Osteocyte (in vitro differentiated cells): ENCODE measurements at places on chromosomes 1 and 21. TPM values are rescaled to one million over a fixed set of nuclear protein-coding genes. Genes with fewer than 3 reads are reported as not detected.

- peaks cover 35% of the 10 kb centered on the region for H3K4me1 ChIP-seq
- H3K4me3 ChIP-seq: no peak overlapping the region
- DNase-seq: no peak
- H3K36me3 ChIP-seq: no peaks in the 10 kb centered on the region
- peaks cover 2% of the 10 kb centered on the region for H3K27me3 ChIP-seq
Measured at GRCh38 chr1:239426821-239427475, 40.6 kb downstream of the CHRM3 start.

DNA sequence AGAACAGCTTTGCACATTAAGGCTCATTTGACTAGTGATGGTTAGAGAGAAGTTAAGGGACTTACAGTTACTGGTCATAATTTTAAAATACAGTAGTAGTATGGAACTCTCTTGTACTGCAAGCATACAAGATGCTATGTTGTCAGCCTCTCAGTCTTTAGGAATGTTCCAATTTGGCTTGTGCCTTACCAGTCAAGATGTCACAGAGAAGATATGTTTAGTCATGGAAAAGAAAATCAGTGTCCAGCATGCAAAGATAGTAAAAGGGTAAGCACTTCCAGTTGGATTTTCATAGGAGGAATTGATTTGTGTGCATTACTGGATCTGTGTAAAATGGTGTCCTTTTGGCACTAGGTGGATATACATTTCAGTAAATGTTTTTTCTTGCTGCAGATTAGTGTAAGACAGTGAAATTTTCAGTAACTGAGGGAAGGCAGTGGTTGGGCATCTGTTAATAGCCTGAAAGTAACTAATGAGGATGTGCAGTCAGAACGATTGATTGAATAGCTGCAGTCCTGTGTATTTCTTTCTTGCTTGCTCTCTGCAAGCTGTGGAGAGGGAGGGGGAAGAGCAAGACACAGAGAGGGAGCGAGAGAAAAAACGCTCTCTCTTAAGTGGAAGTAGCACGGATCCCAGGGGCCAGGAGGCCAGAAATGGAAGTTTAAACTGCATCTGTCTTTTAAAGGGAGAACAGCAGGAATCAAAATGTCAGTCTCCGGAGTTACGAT lies 108.2 kb downstream of the CLEC20A start:
- H3K27me3 ChIP-seq: no peaks in the 10 kb centered on the region
- H3K4me1 ChIP-seq: peaks cover 25% of the 10 kb centered on the region
- no peak for DNase-seq

DNA sequence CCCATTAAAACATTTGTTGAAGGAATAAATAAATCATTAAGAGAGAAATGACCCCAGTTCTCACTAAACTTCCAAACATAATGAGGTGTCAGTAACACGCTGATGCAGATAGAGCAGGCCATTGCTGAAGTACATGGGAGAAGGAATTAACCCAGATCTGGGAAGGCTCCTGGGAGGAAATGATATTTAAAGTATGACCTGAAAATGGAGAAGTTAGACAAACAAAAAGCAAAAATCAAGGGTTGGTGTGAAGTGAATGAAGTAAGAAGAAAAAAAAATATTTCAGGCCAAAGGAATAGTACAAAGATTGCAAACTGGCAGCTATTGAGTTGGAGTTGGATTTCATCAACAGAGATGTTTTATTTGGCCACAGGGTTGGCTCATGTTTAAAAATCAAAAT lies 71.4 kb downstream of the RGS2 start:
- no peak overlapping the region for H3K4me3 ChIP-seq
- peaks cover 8% of the 10 kb centered on the region for H3K4me1 ChIP-seq
- H3K27ac ChIP-seq: no peak overlapping the region
- no peaks in the 10 kb centered on the region for H3K36me3 ChIP-seq

DNA sequence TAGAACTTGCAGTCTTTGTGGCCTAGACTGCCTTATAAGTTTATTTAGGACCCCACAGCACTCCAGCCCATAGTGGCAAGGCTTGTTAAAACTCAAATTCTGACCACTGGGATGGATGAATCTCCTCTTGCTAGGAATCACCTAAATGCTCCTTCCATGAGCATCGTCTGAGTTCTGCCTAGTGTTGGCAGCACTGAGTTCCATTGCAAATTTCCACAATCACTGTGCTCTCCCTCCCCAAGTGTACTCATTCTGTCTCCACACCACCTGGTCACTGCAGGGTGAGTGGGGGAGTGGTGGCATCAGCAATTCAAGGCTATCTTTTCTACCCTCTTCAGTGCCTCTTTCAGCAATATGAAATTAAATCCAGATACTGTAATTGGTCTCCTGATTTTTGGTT lies 46.7 kb upstream of the PTBP2 start:
- H3K4me1 ChIP-seq: no peaks in the 10 kb centered on the region
- peaks cover 2% of the 10 kb centered on the region for H3K36me3 ChIP-seq
- no peak overlapping the region for H3K4me3 ChIP-seq
- no peak overlapping the region for H3K27ac ChIP-seq

- H3K27ac ChIP-seq: no peak overlapping the region
- H3K27me3 ChIP-seq: peaks cover 12% of the 10 kb centered on the region
- H3K4me1 ChIP-seq: no peaks in the 10 kb centered on the region
- H3K4me3 ChIP-seq: no peak overlapping the region
- no peak for DNase-seq
- no peaks in the 10 kb centered on the region for H3K36me3 ChIP-seq
Measured at GRCh38 chr1:245397771-245398170, 243.0 kb downstream of the KIF26B start.

GRCh38 chr21:34365809-34366208 lies 2.0 kb downstream of the KCNE2 start:
- H3K36me3 ChIP-seq: no peaks in the 10 kb centered on the region
- peak; percentile 38 for DNase-seq
- peaks cover 16% of the 10 kb centered on the region for H3K4me1 ChIP-seq

Gene FOXD3
- not detected in 2 replicates for total RNA-seq

Gene CFAP107
- not detected in 2 replicates for total RNA-seq

Gene LRRC53
- total RNA-seq: not detected in 2 replicates

Gene SYDE2
- total RNA-seq: 6.0 and 6.3 TPM in 2 replicates
